ENCODE measurements at places on chromosomes 3 and 15.

GRCh38 chr3:72950801-72951200, 45.8 kb upstream of the PPP4R2 start:
- DNase-seq, result no peak

- DNase-seq, result no peak
Observed at GRCh38 chr3:62614527-62614926, 241.2 kb upstream of the FEZF2 start.

GRCh38 chr3:113340785-113341184, 100.5 kb downstream of the CFAP44 start:
- DNase-seq, result no peak

DNA sequence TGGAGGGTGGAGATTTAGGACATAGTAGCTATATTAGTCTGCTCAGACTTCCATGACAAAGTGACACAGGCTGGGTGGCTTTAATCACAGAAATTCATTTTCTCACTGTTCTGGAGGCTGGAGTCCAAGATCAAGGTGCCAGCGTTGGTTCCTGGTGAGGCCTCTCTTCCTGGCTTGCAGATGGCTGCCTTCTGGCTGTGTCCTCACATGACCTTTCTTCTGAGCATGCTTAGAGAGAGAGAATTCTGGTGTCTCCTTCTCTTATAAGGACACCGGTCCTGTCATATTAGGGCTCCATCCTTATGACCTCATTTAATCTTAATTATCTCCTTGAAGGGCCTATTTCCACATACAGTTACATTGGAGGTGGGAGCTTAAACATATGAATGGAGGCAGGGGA, 14.9 kb upstream of the SHC4 start:
- DNase-seq, result no peak

DNA sequence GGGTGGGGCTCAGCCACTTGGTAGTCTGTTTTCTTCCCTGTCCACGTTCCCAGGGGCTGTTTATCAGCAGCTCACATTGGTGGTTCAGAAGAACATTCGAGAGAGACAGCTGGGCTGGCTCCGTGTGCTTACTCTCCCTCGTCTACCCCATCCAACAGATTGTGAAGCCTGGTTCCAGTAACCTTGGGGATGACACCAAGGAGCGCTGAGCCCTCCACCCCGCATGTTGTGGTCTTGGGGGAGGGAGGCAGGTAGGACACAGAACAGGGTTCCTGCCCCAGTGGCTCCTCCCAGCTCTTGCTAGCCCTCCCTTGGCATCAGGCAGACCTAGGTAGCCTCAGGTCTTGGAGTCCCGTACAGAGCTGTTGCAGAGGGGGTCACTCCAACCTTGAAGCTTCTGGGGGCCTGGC, 33.1 kb downstream of the KLF13 start:
- no peak for DNase-seq

DNA sequence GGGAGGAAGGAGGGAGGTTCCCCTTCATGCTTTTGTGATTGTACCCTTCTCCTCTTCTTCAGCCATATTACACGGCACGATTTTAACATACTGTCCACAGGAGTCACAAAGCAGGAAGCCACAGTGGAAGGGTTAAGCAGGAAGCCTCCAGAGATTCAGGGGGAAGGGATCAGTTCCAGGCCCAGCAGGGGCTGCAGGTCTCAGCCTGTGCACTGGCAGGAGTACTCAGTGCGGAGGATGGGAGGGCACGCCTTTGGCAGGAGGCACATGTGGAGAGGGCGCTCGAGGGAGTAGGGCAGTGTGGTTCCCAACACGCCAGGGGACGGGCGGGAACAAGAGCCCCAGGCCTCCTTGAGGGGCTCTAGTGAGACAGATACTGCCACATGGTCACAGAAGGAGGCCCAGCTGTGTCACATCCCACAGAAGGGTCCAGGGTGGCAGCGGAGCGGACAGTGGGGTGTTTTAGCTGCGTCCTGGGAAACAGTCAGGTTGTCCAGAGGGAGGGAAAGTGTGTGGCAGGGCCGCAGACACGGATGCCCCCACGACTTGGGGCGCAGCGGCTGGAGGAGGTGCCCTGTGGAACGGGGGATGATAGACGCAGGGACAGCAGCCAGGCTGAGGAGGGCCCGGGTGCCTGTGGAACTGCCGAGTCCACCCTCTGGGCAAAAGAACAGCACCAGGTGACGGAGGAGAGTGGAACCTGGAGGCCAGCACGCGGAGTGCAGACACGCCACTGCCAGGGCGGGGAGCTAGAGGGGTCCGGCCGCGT, 77.5 kb downstream of the CHSY1 start:
- no peak for DNase-seq

GRCh38 chr3:39471652-39472051, 4.2 kb downstream of the MOBP start:
- DNase-seq, result no peak

DNA sequence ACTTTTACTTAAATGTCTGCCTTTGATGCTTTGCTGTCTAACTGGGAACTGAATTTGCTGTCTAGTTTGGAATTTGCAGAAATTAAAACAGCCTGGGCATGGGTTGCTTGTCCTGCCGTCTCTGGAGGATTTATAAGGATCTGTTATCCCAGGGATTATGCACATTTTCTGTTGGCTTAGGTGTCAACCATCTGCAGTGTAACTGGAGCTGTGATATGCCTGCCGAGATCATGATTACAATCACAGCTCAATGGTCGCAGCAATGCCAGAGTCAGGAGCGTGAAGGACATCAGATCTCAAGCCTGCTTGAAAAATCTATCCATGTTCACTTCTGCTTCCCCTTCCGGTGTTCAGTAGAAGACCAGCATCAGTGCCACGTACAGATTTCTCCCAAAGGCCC, 41.8 kb upstream of the SETMAR start:
- DNase-seq, result no peak

DNA sequence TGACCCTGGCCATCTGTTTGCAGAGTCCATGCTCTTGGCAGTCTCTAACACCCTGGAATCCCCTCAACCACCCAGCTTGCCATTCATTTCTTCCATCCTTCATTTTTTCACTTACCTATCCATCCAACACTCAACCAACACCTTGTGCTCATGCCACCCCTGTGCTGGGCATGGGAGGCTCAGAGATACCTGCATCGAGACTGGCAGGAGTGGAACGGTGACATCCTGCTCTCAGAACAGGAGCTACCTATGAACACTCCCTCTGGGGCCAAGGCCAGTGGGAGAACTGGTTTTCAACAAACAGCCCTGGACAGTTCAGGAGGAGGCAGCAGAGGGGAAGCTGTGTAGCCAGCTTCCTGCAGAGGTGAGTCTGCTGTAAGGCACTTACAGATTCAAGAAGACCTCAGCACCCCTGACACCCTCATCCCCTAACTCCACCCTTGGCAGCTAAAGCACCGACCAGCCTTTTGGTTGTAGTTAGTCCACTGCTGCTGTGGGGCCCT, 19.5 kb upstream of the ATP2B2 start:
- DNase-seq, result no peak

DNA sequence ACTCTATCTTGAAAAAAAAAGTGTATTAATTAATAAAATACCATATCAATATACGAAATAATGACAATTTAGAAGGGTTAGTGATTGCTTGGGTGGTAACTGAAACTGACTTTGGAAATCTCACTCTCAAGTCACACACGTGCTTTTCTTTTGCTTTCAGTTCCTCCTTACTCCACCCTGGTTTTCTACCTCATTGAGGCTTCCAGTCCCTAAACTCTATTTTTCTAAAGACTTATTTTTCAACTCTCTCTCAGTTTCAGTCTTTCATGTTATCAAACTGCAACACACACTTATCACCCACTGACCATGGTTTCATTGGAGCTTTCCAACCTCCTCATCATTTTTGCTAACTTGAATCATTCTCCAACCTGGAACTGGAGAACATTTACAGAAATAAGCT, 23.5 kb downstream of the IL12A start:
- peak; percentile 55 for DNase-seq

DNA sequence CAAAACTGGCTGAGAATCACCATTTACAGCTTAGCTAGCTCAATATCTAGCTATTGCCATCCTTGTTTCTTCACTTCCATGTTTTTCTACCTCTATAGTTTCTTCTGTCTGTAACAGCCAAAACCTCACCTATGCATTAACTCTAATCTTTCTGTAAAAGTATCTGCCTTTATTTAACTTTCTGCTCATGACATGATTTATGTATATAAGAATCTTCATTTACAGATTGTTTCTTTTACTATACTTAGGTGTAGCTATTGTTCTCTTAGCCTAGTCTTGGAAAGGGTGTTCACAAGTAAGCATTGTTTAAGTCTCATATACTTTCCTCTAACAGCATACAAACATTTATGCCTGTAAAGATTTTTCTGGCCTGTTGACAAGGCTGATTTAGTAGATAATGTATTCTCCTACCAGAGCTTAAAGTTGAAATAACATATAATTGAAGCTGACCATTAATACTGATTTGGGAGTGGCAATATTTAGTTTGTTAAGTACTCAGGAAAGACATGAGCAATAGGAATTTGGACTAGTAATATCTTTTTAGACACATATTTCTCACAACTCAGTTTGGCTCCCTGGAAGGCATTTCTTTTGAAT, 9.4 kb downstream of the FILIP1L start:
- no peak for DNase-seq

DNA sequence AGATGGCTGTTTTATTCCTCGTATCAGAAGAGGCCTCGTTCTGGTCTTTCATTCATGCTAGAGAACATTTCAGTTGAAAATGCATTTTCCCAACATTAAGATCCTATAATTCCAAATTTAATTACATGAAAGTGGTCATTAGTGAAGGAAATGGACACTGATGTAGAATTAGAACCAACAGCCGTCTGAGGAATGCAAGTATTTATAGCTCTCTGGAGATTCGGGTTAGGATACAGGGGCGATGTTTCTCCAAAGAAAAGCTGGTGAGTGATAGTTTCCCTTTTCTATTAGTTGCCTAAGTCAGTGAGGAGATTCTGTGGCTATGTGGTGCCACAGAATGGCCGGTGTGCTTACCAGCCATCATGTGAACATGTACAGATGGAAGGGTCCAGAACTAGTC, 109.0 kb upstream of the IL12A start:
- DNase-seq, result no peak

DNA sequence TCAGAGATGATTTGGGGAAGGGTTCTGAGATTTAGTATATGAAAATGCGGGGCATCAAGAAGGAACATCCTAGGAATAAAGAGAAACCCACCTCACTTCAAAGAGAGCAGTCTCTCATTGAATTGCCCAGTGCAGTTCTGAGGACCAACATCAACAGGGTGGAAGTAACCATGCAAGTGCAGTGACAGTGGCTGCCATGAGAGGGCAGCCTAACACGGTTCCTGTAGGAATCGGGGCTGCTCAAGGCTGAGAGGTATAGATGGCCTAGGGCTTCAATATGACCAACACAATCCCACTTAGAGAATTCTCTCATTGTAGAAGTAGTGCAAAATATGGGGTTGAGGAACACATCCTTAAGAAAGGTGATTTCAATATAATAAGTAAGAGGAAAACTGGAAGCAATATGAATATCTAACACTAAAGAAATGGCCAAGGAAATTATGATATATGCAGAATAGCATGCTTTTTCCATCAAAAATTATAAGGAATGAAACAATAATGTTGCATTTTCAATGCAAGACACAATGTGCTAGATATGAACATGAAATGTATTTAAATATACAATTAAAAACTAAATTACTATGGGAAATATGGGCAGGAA, 51.1 kb upstream of the ARRDC4 start:
- no peak for DNase-seq

DNA sequence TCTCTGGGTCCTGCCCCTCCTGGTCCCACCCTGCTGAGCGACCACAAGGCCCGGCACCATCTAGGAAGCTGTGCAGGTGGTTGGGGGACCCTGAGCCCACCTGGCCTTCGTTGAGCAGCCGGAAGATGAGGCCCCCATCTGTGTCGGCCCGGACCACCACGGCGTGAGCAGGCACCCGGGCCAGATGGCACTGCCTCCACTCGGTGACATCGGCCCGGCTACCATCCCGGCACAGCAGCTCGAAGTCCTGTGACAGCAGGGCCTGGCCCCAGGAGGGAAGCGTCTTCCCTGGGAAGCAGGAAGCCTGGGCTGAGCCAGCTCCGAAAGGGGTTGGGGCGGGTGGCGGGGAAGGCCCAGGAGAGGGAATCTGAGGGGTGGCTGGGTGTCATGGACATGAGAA, 12.6 kb downstream of the MELTF start:
- no peak for DNase-seq

GRCh38 chr3:187967993-187968392, 186.0 kb upstream of the LPP start:
- no peak for DNase-seq

- DNase-seq, result no peak
Observed at GRCh38 chr3:39025222-39025970, 26.3 kb downstream of the SCN11A start.

DNA sequence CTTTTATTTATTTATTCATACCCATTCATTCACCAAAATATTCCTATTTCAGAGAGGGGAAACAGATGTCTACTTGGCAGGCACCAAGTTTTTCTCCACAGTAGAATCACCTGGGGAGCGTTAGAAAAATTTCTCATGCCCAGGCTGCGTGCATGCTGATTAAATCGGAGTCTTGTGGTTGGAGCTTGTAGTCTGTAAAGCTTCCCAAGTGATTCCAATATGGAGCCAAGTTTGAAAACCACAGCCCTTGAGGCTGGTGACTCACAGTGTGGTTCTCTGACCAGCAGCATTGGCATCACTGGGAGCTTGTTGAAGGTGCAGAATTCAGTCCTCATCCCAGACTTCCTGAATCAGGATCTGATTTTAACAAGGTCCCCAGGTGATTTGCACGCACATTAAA, 49.7 kb downstream of the PDHB start:
- no peak for DNase-seq

- no peak for DNase-seq
Observed at GRCh38 chr3:64267721-64268604, 42.7 kb upstream of the PRICKLE2 start.

GRCh38 chr15:72168131-72168807, 29.3 kb downstream of the GRAMD2A start:
- no peak for DNase-seq

- no peak for DNase-seq
Observed at GRCh38 chr3:58867621-58868020, 182.2 kb downstream of the CFAP20DC start.

- no peak for DNase-seq
Observed at GRCh38 chr3:111277226-111277625, 205.6 kb downstream of the NECTIN3 start.

- no peak for DNase-seq
Observed at GRCh38 chr3:160837394-160837980, 81.5 kb downstream of the PPM1L start.

- DNase-seq, result no peak
Observed at GRCh38 chr3:46578973-46579755, 13.1 kb upstream of the LRRC2 start.
